ENCODE measurements at places on chromosomes 1 and 21.
A peak's percentile ranks its signal among the peaks of the same experiment; 100 is the strongest.

- peak; percentile 14 for DNase-seq
Measured at GRCh38 chr1:31583995-31584868, 7.9 kb downstream of the TINAGL1 start.

- DNase-seq = no peak
Measured at GRCh38 chr1:148389027-148389339, 94.1 kb downstream of the PPIAL4G start.

DNA sequence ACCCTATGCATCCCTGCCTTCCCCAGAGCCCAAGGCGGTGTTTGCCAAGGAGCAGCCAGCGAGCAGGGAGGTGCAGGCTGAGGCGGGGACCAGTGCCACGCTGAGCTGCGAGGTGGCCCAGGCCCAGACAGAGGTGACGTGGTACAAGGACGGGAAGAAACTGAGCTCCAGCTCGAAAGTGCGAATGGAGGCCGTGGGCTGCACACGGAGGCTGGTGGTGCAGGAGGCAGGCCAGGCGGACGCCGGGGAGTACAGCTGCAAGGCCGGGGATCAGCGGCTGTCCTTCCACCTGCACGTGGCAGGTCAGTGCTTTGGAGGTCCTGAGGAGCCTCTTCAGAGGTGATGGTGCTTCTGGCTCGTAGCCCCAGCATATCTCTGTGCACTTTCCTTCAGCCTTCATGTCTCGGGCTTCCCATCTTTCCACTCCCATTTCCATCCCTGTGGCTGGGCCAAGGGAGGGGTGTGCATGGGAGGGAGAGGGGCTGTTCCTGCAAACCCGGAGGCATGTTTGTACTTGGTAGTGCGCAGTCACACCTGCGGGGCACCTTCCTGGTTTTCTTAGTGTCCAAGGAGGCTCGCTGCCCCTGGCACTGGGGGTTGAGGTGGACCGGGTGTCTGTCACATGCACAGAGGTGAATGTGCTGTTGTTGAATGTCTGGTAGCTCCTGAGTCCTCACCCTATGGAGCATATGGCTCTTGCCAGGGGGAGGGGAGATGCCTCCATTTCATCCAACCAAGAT is 56.4 kb downstream of the OBSCN start:
- no peak for DNase-seq

GRCh38 chr1:103958699-103959098 is 209.0 kb downstream of the AMY1C start:
- no peak for DNase-seq

DNA sequence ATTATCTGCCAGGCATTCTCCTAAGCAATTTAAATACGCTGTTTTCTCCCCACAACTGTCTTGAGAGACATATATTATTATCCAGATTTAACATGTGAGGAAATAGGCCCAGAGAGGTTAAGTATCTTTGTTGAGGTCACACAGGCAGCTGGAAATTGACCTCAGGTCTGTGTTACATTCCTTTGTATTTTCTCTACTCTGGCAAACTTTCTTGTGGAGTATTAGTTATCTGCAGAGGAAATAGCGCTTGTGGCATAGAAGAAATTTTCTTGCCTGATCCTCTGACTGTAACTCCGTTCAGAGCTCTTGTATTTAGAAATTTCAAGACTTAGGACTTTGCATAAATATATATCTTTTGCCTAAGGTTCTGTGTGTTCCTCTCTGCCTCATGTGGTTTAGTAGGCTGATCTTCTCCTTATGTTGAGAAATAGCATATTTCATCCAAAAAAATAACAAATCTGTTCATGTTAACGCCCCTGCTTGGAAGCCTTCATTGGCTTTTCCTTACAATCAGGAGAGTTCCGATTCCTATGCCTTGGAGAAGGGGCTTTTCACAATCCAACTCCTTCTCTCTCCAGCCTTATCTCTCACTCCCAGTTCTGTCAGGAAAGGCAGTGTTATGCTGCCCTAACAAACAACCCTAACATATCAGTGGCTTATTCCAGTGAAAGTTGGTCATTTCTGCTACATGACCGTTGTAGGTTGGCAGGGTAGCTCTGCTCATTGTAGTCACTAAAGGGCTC is 2.5 kb upstream of the JUN start:
- DNase-seq = no peak

- no peak for DNase-seq
Measured at GRCh38 chr1:246382589-246383238, 124.4 kb downstream of the SMYD3 start.

DNA sequence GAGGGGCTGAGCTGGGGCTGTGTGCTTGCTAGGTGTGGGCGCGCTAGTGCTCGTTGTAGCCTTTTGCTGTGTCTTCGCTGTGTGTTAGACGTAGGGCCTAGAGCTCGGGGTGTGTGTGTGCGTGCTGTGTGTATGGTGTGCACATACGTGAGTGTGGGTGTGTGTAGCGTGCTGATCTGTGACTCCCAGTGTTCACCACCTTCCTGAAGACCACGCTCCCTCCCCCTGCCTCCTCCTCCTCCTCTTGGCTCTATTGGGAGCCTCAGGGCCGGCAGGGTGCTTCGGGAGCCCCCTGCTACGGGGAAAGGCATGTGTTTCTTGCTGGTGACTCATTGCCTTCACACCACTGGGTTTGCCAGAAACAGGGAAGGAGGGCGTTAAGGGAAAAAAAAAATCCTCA is 9.4 kb upstream of the KCNC4 start:
- DNase-seq = no peak

GRCh38 chr1:15739259-15739658 is 3.0 kb upstream of the TMEM82 start:
- DNase-seq = no peak

- no peak for DNase-seq
Measured at GRCh38 chr1:118143831-118144230, 41.2 kb downstream of the SPAG17 start.

DNA sequence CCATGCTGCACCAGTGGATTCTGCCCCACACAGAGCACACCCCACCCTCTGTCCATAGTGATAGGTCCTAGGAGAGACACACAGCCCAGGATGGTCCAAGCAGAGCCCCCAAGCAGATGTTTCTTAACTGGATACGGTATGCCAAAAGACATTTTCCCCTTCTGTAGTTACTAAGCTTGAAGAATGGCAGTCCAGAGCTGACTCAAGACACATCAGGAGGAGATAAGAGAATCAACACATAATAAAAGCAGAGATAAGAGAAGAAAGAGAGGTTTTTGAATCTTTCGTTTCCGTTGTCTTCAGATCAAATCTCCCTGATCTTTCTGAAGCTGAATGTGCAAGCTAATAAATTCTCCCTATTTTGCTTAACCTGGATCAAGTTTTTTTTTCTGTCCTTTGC is 21.8 kb upstream of the CASQ2 start:
- no peak for DNase-seq
